ENCODE measurements at places on chromosomes 2 and 18.
A peak's percentile ranks its signal among the peaks of the same experiment; 100 is the strongest.

DNA sequence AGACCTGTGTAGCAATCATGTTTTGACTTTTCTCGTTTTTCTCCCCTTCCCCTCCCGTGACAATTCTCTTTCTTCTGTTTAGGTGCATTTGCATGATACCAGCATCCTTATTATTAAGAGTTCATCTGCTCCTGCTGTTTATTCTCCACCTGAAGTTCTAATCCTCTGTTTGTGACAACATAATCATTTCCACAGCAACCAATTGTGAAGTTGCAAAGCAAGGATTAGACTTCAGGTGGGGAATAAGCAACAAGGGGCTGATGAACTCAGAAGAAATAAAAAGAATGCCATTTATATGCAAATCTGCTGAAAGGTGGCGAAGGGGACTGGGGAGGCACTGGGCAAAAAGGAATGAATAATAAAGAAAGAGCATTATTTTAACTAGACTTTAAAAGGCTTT, 124.8 kb upstream of the LINC00305 start:
- no peak for DNase-seq

- no peak for DNase-seq
Observed at GRCh38 chr2:182291296-182291695, 135.5 kb downstream of the PDE1A start.

DNA sequence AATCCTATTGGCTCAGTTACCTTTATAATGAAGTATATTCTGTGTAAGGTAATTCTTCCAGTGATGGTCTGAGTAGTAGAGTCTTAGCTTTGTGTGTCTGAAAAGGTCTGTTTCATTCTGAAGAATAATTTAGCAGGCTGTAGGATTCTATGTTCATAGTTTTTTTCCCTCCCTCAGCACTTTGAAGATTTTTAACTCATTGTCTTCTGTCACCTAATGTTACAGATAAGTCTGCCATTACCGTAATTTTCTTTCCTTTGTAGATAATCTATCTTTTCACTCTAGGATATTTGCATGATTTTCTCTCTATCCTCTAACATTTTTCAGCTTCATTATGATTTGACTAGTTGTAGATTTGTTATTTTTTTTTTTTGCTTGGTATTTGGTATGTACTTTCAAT, 22.7 kb downstream of the INSIG2 start:
- no peak for DNase-seq

- DNase-seq = no peak
Observed at GRCh38 chr2:187499941-187500532, 52.0 kb upstream of the CALCRL start.

- no peak for DNase-seq
Observed at GRCh38 chr2:62760555-62760954, 55.0 kb downstream of the EHBP1 start.

GRCh38 chr2:128363934-128364361, 45.3 kb upstream of the HS6ST1 start:
- no peak for DNase-seq

DNA sequence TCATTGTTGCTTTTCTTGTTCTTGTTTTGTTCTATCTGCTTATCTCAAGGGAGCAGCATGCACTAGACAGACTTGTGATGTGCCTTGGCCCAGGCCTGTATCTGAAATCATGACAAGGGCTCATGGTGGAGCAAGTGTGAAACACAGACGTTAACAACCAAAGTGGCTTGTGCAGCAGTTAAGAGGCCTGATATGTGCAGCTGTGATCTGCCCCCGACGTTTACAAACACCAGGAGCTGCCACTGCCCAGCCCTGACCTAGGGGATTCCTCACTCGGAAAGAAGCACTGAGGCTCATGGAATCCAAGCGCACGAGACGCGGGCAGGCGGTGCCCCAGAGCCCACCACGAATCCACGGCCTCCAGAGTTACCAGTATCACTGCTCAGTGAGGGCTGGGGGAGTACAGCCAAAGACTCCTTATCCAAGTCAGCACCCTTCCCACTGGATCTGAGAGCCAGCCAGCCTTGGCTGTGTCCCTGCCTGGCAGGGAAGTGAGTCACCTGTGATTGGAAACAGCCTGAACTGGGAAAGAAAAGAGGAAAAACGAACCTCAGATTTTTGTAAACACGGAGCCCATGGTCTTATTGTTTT, 62.3 kb upstream of the SNTG2 start:
- DNase-seq = no peak

DNA sequence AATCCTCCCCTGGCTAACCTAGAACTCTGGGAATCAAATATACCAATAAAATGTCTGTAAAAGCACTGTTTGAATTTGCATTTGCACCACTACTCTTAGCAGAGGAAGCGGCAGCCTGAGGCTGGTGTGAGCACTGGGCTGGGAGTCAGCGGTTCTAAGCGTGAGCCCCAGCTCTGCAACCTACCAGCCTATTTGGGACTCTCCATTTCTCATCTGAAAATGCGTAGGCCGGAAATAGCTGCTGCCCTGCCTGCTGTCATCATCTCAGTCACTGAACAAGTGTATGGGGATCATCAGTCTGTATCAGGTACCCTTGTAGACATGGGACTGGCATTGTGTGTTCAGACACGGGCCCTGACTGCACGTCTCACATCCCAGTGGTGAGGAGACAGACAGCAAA, 194.3 kb downstream of the ANKRD30B start:
- DNase-seq = no peak

- no peak for DNase-seq
Observed at GRCh38 chr2:78034706-78035105, 512.5 kb upstream of the LRRTM4 start.

DNA sequence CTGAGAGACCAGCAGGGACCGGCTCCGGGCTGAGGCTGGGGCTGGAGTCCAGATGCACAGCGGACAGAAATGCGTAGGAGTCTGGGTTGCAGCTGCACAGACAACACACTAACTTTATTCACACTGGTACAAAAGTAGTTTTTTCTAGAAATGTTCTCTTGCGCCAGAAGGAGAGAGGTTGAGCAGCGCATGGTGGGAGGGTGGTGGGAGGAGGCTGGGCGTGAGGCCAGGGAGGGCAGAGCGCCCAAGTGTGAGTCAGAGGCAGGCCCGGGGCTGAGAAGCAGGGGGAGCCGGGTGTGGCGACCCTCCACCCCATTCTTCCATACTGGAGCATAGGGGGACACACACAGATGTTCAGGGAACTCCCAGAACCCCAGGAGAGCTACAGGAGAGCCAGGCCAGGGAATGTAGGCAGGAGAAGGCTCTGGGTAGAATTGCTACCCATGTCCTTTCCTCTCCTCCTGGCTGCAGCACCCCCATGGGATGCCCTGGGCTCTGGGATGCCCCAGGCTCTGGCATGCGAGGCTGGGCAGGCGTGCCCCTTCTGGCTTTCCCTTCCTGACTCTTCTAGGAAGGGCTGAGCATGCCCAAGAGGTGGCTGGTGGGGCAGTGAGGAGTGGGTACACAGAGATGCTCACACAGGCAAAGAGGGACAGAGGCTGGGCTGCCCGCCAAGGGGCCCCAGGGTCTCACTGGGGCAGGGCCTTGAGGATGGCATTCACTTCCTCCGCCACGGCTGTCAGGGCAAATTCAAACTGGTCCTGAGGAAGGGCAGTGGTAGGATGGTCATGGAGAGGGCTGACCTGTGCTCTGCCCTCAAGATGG, 10.6 kb downstream of the DNAJB2 start:
- no peak for DNase-seq

DNA sequence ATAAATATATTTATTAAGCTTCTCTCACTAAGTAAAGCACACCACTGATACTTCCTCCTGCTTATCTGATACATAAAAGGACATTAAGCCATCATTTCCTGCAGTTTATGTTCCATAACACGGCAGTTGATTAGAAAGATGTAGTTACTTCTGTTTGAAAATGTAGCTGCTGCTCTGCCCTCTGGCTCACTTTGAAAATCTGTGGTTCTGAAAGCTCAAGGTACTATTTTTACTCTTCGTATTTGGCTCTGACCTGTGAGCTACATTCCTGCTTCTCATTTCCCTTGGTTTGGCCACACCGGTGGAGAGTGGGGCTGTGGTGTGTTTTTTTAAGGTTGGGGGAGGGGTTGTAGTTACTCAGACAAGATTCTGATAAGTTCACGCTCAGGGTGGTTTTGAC, 12.8 kb upstream of the TTN start:
- DNase-seq = no peak

DNA sequence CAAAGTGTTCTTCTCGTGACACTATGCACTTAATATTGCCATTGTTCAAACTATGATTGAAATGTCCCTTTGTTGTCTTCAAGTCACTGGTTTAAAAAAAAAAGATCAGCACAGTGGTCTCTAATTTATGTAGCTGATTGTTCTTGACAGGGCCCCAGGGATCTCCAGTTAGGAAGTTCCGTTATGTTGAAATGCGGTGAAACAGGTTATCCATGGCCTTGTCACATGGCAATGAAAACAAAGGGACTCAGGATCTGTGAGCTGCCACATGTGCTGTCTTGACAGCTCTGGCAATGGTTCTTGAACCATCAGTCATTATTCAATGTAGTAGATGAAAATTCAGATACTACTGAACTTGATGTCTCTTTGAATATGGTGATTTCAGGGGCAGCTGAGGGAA, 147.4 kb downstream of the SETBP1 start:
- DNase-seq = no peak

DNA sequence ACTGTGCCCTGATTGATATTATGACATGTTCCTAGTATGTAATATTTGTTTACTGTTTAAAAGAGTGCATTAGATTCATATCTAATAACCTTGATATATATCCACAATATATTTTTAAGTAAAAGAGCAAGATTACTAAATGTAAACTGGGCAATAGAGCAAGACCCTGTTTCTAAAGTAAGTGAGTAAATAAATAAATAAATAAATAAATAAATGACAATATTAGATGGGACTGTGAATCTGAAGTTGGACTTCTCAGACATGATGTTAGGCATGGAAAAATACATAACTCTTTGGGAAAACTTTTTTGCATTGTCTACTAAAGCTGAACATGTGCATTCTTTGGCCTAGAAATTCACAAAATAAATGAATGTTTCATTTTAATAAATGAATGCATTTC, 164.7 kb downstream of the CCDC178 start:
- DNase-seq = no peak

DNA sequence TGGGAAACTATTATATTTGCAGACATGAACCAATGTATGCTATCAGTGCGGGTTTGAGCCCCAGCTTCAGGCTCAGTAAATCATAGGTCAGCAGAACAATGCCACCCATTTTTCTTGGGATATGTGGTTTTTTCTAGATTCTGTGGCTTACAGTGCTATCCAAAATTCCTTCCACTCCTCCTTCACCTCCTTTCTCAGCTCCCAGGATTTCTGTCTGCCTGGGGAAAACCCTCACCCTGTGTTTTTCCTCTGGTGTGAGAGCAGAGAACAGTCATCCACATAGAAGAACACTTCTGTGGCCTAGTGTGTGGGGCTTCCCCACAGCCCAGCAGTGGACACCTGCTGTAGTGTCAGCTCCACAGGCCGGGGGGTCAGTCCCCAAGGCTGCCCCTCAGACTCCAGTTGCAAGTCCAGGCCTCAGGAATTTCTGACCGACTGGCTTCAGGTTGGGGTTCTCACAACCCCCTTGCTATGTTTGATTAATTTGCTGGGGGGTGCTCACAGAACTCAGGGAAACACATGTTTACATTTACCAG, 238.2 kb downstream of the LDLRAD4 start:
- DNase-seq = no peak

GRCh38 chr2:221073326-221074049, 498.6 kb downstream of the EPHA4 start:
- no peak for DNase-seq

DNA sequence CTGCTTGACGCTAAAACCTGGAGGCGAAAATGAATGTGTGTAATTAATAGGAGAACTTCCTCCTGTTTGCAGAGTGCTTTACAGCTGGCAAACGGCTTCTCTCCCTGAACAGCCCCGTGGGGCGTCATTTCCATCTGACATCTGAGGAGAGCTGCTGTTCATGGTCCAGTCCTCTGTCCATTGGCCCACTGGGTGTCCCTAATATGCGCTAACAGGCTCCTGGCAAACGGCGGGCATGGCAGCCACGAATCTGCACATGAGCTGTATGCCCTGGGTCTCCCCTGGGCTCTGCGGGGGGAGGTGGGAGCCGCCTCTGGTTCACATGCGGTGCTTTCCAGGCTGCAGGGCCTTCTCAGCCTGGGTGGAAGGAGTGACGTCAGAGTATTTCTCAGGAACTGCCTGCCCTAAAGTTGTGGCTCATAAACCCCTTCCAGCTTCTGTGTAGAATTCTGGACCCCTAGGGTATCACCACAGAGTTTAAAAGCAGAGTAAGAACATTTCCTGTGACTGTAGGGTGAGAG, 73.2 kb downstream of the LRRFIP1 start:
- DNase-seq = no peak

DNA sequence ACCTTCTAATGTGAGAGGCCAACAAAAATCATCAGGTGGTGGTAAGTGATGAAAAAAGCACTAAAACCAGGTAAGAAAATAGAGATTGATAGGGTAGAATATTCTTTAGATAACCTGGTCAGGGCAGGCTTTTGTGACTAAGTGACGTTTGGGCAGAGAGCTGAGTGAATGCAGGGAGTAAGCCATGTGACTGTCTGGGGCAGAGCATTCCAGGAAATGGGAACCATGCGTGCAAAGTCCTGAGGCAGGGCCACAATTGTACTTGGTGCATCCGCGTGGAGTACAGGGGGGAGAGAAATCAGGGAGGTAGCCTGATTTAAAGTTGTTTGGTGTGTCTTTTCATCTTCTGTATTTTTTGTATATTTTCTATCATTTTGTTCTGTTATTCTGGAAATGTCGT, 102.5 kb downstream of the LYPD6B start:
- DNase-seq = no peak

DNA sequence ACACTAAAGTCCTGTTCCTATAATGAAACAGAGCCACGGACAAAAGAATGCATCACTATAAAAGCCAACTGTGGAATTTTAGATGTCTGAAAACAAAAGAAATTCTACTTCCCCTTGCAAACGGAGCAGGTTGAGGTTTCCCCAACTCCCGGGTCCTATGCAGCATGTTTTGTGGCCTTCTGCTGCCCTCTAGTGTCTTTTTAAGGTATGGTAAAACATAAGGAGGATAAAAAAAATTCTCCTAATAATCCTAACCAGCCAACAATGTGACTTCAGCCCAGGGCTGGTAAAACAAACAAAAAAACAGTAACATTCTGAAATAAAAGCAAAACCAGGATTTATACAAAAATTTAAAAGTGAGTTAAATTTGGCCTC, 539.5 kb downstream of the NRXN1 start:
- DNase-seq = peak; percentile 14

DNA sequence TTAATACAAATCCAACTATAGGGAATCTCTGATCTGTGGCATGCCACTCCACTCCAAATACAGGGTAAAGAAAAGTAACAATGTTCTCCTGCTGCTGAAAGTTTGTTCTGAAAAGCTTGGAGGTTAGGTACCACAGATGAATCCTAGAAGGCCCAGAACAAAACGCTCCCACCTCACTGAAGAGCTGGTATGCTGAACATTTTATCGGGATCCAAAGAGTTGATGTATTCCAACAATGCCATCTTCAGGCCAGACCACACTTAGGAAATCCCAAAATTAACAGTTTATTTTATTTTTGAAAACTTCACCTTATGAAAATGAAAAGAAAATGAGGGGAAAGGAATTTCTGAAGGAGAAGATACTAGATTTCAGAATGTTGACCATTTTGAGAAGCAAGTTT, 145.1 kb upstream of the CDH19 start:
- DNase-seq = no peak

GRCh38 chr2:105809097-105809473, 64.4 kb downstream of the NCK2 start:
- no peak for DNase-seq

- no peak for DNase-seq
Observed at GRCh38 chr18:79789901-79790890, 7.5 kb upstream of the KCNG2 start.
